ENCODE measurements at places on chromosomes 7 and 10.

GRCh38 chr7:54398863-54399262 is 143.3 kb upstream of the VSTM2A start:
- no peak for DNase-seq

GRCh38 chr7:28484606-28484935 is 72.3 kb downstream of the CREB5 start:
- DNase-seq = no peak

- DNase-seq = no peak
These were observed 125.1 kb upstream of the NOBOX start for GRCh38 chr7:144528536-144529045.

DNA sequence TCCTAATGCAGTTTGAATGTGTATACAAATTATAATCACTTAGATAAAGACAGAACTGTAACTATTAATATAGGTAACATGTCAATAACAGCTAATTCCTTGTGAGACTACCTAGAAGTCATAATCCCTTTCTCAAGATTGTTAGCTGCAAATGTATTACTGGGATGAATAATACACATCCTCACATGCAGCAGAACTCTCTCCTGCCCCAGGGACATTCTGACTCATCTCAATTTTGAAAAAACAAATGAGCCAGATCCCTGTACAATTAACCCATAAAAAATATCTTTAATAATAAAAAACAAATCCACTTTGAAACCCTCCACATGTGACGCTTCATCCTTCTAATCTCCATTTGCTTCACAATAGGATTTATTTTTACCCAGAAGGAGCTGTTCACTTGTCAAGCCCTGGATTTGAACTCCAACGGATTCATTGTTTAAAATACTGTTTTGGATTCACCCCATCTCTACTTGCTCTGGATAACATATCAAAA is 428.4 kb upstream of the TEX47 start:
- DNase-seq = no peak

DNA sequence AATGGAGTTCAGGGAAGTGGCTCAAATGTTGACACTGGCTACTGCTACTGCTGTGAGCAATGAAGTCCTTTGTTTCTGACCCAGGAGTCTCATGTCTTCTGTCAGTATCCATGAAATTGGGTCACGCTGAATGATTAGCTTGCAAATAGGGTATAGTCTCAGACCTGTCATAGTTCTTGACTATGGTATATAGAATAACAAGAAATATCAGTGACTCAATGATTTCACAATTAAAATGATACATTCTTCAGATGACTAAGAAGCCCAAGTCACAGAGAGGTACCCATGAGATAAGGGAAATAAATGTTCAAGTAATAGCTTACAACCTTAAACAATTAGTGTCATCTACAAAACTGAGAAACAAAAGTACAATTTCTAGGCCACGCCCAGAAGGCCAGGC is 89.3 kb downstream of the LYZL2 start:
- no peak for DNase-seq

DNA sequence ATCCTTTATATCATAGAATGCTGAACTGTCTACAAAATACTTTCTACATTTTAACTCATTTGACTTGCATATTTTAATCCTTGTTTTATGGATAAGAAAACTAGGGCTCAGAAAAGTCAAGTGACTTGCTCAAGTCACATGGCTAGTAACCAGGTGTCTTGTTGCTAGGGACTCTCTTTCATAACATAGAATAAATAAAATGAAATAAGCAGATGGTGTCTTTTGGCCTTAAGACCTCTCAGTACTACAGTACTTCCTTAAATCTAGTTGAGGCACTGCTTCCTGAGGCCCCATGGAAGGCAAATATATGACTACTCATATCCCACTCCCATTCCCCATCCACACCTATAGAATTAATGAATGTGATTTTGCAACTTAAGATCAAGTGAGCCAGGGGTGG is 87.9 kb downstream of the CDK6 start:
- DNase-seq = no peak

DNA sequence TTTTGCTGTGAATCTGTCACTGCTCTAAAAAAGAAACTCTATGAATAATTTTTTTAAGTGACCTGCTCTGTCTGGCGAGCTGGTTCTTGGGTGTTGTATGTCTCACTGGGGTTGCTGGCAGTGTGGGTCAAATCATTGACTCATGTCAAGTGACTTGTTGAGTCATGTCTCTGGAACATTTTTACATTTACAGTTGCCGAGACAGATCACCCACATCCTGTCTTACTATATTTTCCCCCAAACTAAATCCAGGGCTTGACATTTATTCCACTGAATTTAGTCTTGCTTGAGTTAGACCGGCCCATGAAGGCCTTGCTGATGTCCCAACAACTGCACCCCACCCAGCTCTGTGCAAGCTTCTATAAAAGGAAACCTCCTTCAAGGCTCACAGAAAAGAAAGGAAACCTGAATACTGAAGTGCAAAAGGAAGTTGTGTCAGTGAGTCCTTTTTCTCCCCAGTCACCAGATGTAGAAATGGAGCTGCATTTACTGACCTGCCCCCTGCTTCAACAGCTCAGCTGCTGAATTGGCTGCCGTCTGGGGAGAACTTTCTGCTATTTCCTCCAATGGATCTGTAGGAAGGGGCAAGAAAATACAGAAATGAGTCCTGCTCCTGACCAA is 290.3 kb downstream of the TNS3 start:
- DNase-seq = no peak

- DNase-seq = no peak
These were observed 194.3 kb upstream of the DGKB start for GRCh38 chr7:15096853-15097252.

DNA sequence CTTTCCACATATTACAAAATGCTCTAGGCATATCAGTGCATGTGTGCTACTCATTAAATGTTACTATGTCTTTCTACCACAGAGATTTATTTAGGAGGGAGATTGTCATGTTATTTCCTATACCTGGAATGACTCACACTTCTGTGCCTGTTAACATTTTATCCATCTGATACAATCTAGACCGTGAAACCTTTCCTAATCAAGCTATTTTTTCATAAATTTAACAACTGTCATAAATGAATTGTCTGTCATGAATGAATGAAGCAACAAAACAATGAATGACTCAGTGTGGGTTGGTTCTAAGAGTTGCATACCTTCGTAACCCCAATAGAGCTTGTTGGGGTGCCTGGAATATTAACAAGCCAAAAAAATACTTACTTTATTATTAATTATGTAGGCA is 554.3 kb downstream of the GRM8 start:
- no peak for DNase-seq

DNA sequence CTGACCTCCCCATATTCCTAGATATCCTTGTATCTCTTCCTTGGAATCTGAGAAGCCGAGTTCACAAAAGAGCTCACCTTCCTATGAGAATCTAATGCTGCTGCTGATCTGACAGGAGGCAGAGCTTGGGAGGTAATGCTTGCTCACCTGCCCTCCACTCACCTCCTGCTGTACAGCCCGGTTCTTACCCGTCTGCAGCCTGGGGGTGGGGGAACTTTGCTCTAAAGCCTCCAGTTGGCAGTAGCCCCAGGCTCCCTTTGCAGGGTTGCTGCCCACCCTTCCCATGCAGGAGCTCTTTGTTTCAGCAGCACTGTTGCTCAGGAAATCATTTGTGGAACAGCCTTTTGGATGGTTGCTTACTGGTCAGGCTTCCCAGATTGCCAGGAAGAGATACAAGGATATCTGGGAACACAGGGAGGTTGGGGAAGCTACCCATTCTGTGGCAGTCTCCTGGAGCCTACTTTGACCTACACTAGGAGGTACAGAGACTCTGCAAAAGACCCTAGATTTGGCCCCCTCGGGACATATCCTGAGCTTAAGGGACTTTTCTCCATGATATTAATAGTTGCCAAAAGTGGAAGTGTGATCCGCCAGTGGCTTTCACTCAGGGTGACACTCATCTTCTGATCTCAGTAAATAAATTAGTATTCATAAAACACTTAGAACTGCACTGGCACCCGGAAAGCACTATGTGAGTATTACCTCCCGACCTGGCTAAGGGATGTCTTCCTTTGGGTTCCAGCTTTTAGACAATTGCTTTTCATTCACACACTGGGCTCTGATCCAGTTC is 363.7 kb upstream of the PODXL start:
- DNase-seq = no peak
